ENCODE measurements at places on chromosomes 6 and 20.

GRCh38 chr6:23929201-23929600 lies 196.8 kb upstream of the NRSN1 start:
- no peak for DNase-seq

GRCh38 chr6:75116946-75117345 lies 88.9 kb downstream of the COL12A1 start:
- no peak for DNase-seq

DNA sequence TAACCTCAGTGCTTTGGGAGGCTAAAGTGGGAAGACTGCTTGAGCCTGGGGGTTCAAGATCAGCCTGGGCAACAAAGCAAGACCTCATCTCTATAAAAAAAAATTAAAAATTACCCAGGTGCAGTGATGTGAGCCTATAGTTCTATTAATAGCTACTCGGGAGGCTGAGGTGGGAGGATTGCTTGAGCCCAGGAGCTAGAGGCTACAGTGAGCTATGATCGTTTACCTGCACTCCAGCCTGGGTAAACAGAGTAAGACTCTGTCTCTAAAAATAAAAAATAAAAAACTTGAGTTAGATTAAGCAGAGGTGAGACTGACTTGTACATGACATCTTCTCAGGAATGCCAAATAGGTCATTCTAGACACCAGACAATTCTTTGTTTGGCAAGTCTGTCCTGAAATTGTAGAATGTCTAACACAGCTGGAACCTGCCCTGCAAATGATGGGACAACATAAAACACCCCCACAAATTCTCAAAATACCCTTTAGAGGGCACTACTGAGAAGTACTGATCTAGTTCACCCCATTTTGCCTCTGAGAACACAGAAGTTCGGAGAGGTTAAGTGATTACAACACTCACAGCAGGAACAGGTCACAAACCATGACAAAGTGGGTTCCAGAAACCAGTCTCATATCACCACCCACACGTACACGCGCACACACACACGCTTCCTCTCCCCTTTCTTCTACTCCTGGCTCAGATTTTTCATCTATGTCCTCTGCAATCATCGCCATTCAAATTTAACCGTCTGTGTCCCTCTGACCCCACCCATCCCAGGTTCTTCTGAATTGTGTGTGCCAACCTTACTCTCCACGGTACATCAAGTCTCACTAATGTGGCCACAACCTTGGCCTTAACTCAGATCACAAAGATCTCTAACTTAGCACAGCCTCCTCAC lies 38.3 kb downstream of the ARHGAP18 start:
- DNase-seq: peak; percentile 25

DNA sequence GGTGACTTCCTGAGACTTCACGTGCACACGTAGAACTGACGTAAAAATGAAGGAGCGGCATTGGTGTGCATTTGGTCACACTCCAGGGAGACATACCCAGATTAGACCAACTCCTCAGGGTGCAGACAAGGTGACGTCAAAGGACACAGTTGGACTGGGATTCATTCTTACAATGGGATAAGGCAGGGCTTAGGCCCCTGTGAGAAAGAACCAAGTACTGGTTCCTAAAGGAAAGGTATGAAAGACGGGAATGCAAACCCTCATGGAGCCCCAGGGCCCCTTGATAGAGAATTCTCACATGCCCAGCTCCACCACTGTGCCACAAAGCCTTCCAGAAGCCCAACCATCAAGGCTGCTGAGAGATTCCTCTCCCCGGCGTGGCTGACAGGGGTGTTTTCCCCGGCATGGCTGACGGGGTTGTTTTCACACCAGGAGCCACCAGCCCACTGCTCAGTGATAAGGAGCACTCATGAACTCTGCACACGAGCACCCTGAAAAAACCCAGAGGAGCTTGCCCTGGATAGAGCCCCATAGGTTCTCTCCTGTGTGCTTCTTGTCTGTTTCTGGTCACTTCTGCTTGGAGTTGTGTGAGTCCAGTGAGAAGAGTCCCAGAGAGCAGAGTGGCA lies 90.1 kb downstream of the CAP2 start:
- no peak for DNase-seq

DNA sequence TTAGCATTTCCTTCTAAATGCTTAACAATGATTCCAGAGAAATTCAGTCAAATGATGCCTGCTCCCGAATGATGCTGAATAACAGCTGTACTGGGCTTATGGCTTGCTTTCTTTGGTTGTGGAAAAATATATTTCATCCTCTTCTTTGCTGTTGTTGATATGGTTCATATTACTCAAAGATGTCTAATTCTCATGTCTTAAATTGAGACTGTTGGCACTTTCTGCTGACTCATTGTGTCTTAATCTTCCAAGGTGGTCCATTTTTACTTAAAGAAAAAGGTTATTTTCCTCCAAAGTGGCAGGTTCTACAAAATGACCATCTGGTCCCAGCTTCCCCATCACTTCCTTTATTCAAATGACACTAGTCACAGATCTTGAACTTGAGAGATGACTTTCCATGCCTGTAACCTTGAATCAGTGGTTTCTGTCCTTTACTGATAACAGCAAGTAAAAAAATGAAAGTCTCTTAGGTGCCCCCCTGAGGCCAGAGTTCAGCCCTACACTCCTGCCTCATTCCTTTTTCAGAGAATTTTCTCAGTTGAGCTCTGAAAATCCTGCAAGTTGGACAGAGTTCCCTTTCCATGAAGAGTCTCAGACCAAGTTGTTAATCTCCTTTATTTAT lies 6.9 kb downstream of the SNAP25 start:
- peak; percentile 32 for DNase-seq

DNA sequence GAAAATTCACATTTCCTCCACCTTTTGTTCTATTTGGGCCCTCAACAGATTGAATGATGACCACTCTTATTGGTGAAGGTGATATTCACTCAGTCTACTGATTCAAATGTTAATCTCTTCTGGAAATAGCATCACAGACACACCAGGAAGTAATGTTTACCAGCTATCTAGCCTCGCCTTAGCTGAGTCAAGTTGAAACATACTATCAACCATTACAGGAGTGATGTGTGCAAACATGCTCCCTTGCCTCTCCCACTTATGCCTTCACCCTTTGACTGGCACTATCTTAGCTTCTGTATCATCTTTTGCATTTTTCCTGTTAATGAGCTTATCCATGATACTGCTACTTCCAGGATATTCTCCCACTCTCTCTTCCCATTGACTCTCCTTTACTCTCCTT lies 191.9 kb downstream of the CENPW start:
- DNase-seq: no peak

- no peak for DNase-seq
These were observed 684 bp downstream of the PAQR8 start for GRCh38 chr6:52362443-52363227.

GRCh38 chr6:6697620-6698019 lies 109.1 kb downstream of the LY86 start:
- peak; percentile 69 for DNase-seq

GRCh38 chr6:45718131-45718530 lies 297.5 kb downstream of the CLIC5 start:
- DNase-seq: no peak

- DNase-seq: no peak
These were observed 110.6 kb upstream of the GLP1R start for GRCh38 chr6:38937839-38938613.

GRCh38 chr6:395432-396125 lies 4.0 kb downstream of the IRF4 start:
- DNase-seq: no peak

DNA sequence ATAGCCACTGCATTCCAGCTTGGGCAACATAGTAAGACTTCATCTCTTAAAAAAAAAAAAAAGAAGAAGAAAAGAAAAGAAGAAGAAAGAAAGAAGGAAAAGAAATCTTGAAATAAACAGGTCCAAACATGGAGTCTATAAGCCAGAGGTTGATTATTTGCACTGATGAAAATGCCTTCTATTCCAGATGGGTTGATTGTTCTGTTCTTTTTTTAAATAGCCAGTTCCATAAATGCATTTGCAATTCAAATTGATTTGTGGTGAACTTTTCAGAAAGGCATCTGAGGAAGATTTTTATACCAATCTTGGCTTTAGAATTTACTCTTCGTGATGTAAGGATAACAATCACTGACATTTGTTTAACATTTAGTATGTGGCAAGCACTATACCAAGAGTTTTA lies 243.8 kb upstream of the PLN start:
- no peak for DNase-seq

DNA sequence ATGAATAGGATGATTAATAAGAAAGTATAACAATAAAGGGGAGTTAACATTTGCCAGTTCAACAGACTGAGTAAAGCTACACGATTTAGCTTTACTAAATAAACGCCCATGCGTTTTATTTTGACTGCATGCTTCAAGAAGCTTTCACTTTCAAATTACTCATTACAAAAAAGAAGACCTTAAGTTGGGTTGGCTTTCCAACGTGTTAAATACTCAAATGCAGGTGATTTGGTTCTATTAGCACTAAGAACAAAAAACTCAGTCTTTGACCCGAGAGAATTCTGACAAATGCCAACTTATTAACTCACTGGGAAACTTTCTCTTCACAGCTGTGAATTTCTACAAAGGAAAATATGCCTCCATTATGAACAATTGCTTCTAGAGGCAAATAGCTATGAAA lies 24.8 kb downstream of the RNF146 start:
- DNase-seq: no peak

- no peak for DNase-seq
These were observed 88.2 kb downstream of the KCNB1 start for GRCh38 chr20:49394264-49394663.

DNA sequence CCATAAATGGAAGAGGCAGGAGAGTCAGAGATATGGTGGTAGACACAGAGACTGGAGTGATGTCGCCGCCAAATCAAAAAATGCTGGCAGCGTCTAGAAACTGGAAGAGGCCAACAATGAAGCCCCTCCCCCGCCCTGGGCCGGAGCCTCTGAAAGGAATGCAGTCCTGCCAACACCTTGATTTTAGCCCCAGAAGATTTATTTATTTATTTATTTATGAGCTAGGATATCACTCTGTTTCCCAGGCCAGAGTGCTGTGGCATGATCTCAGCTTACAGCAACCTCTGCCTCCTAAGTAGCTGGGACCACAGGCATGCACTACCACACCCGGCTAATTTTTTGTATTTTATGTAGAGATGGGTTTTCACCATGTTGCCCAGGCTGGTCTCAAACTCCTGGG lies 82.6 kb upstream of the CCDC167 start:
- DNase-seq: peak; percentile 21

DNA sequence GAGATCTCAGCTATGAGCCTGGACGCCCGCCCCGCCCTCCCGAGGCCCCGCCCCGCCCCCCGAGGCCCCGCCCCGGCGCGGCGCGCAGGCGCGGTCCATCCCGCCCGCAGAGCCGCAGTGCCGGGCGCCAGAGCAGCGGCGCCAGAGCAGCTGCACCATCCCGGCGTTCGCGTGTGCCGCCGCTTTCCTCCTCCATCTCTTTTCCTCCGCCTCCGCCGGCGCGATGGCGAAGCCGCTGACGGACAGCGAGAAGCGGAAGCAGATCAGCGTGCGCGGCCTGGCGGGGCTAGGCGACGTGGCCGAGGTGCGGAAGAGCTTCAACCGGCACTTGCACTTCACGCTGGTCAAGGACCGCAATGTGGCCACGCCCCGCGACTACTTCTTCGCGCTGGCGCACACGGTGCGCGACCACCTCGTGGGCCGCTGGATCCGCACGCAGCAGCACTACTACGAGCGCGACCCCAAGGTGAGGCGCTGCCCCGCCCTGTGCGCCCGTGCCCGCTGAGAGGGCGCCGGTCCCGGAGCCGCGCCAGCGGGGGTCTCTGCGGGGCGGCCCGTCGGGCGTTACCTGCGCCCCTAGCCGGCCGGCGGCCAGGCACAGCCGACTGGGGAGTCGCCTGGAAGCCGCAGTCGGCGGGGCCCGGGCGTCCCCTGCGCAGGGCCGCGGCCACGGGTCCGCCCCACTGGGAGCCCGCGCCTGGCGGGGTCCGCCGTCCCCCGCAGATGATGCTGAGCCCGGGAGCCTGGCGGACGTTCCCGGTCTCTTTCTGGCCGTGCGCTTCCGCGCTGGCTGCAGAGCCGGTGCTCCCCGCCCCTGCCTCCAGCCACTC lies at the start of gene PYGB:
PYGB (plus strand) TSS at position 130 of the 830 bp plus-strand sequence; CDS start at position 224, 94 bp downstream.
- peak; percentile 74 for DNase-seq

DNA sequence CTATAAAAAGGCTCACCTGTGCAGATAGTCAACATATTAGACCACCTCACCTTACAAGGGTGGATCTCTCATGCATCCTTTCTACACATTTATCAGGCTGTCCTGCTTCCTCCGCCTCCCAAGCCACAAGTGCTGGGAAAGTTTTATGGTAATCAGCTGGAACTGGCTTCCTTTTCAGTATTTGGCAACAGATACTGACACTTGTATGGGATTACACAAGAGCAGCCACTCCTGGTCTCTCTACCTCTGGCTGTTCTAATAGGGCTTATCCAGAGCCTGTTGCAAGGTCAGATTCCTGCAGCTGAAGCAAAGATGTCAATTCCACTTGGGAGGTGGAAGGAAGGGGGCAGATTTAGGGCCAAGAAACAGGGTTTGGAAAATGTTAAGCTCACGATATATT lies 503 bp upstream of the GPLD1 start:
- DNase-seq: peak; percentile 89

GRCh38 chr6:93779086-93779841 lies 359.9 kb upstream of the EPHA7 start:
- DNase-seq: peak; percentile 81

Data from amniotic epithelial cell (primary cell).